ENCODE measurements at places on chromosomes 2 and 18.

DNA sequence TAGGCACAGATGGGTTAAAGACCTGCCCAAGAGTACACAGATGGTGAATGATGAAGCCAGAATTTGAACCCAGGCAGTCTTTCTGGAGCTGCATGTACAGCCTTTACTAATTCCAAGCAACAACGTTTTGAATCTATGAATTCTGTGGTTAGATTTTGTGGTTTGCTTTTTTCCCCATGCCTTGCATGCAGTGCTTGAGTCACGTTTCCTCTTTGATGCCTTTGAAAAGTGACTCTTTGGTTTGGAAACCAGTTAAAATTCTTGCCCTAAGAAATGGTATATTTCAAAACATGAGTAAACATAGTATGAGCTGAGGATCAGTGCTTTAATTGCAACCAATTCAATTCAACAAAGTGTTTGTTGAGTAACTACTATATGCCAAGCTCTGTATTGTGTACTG lies 48.2 kb upstream of the PPM1B start:
- no peak for DNase-seq

DNA sequence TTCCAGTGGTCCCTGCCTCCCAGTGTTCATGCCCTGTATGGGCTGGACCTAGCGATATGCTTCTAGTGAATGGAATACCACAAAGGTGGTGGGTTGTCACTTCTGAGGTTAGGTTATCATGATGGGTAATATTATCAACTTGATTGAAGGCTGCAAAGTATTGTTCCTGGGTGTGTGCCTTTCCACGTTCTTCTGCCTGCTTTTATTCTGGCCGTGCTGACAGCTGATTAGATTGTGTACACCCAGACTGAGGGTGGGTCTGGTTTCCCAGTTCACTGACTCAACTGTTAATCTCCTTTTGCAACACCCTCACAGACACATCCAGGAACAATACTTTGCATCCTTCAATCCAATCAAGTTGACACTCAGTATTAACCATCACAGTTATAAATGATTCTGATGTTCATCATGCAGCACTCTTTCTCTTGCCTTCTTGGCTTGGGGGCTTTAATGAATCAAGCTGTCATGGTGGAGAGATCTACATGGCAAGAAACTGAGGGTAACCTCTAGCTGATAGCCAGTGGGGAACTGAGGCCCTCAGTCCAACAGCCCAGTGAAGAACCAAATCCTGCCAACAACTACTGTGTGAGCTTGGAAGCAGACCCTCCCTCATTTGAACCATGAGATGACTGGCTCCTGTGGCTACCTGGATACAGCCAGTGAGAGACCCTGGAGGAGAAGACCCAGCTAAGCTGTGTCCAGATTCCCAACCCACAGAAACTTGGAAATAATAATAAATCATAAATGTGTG lies 63.0 kb upstream of the CELF4 start:
- no peak for DNase-seq

DNA sequence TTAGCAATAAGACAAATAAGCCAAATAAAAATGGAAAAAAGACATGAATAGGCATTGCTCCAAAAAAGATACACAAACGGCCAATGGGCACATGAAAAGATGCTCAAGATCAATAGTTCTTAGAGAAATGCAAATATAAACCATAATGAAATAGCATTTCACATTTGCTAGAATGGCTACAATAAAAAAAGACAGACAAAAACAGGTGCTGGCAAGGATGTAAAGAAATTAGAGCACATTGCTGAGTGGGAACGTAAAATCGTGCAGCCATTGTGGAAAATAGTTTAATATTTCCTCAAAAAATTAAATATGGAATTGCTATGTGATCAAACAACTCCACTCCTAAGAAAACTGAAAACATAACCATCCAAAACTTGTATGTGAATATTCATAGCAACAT lies 160.0 kb upstream of the SPATS2L start:
- DNase-seq: no peak

DNA sequence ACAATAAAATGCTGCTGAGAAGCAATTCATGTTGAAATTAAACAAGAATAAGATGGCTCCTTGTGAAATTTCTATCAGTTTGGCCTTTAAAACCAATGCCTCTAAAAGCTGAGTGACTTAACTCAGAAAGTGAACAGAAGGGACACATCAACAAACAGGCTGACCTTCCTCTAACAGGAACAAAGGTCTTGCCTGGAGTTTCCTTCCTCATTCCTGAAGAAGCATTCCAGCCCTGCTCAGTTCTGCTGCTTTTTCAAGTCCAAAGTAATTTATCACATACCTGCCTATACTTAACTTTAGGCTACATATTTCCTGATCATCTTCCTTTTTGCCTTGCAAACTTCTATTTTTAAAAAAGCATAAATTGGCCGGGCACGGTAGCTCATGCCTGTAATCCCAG lies 14.1 kb downstream of the PTRHD1 start:
- DNase-seq: no peak

DNA sequence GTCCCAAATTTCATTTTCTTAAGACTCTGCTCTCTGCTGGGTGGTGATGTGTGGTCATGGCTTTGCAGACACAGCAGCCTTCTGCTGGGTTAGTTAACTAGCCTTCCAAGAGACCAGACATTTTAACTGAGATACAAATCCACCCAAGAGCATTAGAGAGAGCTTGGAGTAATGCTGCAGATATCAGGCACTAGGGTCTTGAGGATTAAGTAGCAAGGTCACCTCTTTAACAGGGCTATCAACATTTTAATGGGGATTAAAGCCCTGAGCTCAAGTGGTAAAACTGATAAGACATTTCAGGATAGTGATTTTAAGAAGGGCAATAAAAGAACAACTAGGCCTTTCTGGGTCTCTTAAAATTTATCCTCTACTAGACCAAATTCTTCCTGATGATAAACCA lies 461.2 kb downstream of the MEIS1 start:
- DNase-seq: no peak

DNA sequence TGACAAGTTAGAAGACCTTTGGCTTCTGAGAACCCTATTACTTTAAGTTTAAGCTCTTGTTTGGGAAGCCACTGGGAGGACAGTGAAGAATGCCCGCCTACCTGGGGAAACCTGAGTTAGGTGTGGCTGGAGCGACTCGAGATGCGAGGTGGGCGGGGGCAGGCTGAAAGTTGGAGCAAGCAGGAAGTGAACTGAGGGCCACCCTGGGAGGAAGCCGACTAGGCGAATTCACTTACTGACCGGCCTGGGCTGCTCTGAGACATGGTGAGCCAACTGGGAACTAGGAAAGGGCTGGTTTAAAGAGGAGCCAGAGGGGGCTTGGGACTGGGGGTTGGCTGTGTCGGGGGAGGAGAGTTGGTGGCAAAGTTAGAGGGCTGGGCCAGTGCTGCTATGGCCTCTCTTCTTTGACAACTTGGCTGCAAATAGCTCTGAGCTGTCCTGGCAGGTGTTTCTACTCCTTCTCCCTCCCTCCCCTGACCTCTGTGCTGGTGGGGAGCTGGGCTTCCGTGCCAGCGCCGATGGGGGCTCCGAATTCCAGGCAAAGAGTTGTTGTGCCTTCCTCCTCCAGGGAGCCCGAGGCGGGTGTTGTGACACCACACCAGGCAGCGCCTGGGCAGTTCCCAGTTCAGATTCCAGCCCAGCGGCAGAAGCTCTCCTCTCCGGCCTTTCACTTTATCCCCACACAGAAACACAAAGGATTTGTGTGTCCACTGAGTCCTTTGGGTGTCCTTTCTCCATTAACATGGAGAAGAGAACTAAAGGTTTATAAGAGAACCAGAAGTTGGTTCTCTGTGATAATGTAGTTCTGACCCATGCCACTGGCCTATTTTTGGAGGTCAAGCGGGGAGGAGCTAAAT lies at the start of gene VAMP8:
Gene VAMP8, plus strand, starts transcription at position 201 of the 857 bp plus-strand sequence. Its CDS starts 61 bp downstream, at position 262.
- no peak for DNase-seq

DNA sequence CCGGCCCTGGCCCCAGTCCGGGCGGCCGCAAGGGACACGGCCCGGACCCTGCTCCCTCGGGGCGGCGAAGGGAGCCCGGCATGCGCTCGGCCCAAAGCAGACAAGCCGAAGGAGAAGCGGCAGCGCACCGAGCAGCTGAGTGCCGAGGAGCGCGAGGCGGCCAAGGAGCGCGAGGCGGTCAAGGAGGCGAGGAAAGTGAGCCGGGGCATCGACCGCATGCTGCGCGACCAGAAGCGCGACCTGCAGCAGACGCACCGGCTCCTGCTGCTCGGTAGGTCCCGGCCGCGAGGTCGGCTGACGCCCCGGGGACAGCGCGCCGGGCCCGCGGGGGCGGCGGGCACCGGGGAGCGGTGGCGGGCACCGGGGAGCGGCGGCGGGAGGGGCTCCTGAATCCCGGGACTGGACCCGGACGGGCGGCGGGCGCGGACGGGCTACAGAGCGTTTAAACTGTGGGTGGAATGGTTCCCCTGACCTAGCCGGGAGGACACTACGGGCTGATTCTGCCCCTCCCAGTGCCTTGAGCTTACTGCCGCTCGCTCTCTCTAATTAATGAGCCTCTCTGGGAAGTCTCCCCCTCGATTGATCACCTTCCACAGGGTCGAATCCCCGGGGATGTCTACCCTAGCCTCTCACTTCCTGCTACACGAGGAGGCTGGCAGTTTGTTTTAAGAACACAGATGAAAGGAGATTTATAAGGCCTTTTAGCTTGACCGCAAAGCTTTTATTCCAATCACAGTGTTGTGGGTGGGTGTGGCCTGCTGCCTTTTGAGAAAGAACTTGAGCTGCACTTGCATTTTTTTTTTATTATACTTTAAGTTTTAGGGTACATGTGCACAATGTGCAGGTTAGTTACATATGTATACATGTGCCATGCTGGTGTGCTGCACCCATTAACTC lies 853 bp downstream of the GNAL start:
- DNase-seq: no peak

- no peak for DNase-seq
These were observed 662.3 kb downstream of the IRS1 start for GRCh38 chr2:226137201-226137811.
